ENCODE measurements at places on chromosomes 3 and 15.

DNA sequence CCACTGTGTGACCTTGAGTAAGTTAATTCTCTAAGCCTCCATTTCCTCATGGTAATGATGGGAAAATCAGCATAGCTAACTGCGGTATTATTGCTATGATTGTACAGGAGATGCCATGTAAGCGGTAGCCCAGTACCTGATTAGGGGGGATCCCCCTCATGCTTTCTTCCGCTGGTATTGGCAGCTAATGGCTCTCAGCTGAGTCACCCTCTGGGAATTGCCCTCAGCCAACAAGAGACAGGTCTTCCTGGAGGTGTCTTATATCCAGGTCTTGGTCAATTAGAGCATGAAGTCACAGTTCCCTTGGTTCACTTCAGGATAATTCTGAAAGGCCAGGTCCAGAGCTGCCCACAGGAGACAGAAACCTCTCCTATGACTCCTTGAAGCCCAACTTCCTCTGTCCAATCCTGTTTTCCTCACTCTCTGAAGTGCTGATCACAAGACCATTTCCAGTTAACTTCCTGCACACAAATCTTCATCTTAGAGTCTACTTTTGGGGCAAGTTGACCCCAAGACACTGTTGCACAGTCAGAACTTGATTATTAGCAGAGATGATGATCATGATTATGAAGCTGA, 724.7 kb upstream of the ZNF385D start:
- DNase-seq, result no peak

DNA sequence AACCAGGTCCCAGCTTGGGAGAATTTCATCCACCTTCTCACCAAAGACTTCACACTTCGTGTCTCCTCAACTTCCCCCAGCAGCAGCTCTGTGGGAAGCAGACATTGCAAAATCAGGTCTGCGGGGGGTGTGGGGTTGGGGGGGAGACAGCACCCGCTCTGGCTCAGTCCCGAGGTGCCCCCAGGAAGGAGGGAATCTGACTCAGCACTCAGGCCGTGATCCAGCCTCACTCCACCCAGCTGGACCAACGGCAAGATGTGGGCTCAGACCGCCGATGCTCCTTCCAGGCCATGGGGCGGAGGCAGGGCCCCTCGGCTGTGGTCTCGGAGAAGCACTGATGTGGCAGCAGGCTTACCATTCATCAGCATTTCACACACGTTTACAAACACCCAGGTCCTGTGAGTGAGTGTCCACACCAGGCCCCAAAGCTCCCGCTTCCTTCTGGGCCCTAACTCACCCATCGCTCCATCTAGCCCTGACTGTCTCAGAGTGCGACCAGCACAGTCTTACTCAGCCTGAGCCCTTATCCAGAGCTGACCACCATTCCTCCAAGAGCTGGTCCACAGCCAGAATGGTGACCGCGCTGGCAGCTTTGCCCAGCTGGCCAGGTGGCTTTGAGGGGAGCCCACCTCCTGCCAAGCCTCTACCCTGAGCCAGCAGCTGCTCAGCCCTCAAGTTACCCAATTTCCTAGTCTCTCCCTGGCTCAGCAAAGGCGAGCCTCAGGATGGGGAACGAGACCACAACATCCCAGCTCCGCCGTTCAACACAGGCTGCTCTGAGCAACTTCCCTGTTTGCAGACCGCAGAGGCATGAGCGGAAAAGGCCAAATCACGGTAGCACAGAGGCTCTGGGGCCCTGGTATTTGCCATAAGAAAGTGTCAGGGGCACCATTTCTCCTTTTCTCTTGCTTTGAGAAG, 3.3 kb downstream of the STAB1 start:
- DNase-seq, result no peak

DNA sequence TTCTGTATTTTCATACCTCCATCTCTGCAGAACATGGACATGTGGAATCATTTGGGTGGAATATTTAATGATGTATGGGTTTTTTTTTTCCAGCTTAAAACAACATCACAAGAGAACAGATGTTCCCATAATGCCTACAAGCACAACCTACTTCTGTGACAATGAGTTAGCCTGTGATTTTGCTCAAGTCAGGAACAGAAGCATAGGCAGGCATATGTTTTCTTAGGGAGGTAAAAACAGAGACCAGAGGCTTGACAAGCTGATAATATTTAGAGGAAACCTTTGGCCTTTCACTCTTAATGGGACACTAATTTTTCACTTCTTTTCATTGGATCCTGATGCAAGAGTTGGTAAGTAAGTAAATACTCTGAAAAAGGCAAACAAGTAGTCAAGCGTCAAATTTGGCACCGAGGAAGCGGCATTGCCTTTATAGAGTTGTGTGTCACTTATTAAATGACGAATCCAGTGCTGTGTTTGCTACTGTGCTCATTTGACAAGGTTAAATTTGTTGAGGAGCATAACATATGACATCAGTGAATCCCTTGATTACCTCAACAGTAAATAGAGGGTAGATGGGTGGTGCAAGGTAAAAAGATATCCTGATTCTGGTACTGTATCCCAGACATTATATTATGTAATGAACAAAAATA, 66.7 kb upstream of the RBMS3 start:
- DNase-seq, result no peak

DNA sequence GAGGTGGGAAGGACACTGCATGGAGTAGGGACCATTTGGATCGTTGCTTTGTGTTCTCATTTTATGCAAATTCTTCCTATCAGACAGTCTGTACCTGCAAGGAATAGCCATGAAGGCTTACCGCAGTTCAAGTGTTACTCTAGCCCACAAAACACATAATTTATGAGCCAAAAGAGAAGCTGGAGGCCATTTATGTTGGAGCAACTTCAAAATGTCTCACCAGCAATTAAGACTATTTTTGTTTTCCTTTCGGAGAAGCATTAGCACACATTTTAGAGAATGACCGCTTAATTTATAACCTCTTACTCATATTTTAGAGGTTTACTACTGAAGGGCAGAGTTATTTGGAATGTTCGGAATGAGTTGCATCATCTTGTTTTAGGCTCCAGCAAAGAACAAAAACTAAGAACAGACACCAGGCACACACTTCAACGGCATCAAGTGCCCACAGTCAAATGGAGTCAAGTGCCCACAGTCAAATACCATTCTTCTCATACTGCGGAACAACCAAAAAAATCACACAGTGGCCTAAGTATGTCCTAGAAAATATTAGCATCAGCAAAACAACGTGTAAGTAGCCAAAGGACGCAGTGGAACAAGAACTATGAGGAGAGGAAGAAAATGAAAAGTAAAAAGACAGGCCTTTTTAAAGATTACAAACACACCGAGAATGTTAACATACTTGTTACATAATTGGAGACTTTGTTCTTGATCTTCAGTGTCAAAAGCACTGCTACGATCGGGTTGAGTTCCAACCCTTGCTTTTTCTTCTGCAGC, 17.5 kb upstream of the GOLGA8J start:
- no peak for DNase-seq

- peak; percentile 71 for DNase-seq
Observed at GRCh38 chr3:15647611-15648167, 46.1 kb downstream of the BTD start.

GRCh38 chr3:29203851-29204250, 77.0 kb upstream of the RBMS3 start:
- no peak for DNase-seq

DNA sequence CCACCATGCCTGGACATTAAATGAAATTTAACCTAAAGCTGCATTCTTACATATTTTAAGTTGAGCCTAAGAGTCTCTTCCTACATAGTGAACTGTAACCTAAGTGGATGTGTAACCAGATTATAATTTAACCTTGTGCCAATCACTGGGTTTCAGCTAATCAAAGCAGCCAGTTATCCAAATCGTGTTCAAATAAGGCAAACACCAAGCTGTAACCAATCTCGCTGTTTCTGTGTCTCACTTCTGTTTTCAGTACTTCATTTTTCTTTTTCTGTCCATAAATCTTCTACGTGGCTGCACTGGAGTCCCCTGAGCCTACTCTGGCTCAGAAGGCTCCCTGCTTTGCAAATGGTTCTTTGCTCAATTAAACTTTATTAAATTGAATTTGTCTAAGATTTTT, 186.1 kb upstream of the CNTN6 start:
- DNase-seq, result no peak

DNA sequence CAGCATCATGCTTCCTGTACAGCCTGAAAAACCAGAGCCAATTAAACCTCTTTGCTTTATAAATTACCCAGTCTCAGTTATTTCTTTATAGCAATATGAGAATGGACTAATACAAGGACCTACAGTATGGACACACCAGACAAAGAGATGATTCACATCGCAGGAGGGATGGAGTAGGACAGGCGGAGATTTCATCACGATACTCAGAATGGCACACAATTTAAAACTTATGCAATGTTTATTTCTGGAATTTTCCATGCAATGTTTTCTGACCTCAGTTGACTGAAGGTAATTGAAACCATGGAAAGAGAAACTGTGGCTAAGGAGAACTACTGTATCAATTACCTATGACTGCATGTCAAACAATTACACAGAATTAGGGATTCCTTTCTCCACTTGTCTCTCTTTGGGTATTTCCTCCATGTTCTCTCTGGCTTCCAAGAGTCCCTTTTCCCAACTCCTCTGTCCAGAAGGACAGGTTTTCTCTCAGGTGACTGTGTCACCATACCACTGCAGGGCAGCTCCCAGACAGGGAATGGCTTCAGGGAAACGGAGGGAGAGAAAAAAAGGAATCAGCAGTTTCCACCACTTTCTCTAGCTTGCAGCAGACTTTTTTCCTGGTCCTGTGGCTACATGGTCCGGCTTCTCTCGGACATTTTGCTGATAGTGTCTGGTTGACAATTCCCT, 3.0 kb upstream of the ANO10 start:
- DNase-seq, result no peak

- DNase-seq, result no peak
Observed at GRCh38 chr15:81279621-81280485, 44.1 kb downstream of the STARD5 start.

- no peak for DNase-seq
Observed at GRCh38 chr15:99493461-99493860, 72.3 kb upstream of the MEF2A start.

- no peak for DNase-seq
Observed at GRCh38 chr3:189186101-189186500, 14.3 kb downstream of the TPRG1 start.

DNA sequence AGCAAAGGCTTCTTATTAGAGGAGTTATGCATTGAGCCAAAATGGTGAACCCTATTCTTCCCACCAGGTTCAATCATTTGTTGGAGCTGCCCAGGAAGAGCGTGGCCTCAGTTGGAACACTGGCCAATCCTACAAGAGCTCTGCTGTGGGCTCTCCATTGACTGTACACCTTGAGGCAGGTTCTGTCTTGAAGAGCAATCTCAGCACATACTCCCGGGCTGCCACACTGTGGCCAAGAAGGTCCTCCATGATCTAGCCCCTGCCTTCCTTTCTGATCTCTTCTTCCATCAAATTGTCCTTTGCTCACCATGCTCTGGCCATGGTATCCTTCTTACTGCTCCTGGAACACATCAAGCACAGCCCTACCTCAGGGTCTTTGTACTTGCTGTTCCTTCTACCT, 5.7 kb upstream of the SUMF1 start:
- DNase-seq, result no peak

- no peak for DNase-seq
Observed at GRCh38 chr15:50227076-50227475, 38.5 kb downstream of the HDC start.

DNA sequence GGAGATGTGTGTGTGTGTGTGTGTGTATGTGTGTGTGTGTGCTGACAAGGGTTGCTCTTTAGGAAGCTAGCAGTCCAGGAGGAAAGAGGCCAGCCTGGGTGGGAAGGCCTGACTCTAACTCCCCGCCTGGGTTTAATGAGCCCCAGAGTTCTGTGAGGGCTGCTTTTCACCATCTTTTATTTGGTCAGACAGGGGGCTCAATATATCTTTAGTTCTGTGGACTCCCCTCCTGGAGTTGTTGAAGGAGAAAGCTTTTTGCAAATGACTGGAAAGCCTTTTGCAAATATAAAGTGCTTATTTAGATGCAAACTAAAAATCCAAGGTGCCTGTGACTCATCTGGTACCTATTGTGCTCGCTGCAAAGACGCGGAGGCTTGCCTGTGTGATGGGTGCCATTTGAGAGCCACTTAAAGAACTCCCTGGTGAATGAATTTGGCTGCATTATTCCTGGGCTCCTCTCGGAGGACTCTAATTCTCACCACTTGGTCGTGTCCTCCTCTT, 24.5 kb downstream of the DRD3 start:
- no peak for DNase-seq

DNA sequence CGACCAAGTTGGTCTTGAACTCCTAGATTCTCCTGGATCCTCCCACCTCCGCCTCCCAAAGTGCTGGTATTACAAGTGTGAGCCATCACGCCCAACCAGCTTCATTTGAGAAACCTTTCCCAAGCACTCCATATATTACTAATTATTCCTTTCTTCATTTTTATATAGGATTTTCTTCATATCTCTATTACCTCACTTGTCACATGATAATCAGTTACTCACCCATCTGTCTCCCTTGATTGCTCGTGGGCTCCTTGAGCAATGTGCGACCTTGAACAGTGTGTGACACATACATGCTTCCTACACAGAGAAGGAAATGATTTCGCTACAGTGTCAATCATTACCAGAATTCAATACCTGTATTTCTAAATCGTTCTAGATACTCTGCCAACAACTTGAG, 110.7 kb upstream of the C2CD4B start:
- no peak for DNase-seq

DNA sequence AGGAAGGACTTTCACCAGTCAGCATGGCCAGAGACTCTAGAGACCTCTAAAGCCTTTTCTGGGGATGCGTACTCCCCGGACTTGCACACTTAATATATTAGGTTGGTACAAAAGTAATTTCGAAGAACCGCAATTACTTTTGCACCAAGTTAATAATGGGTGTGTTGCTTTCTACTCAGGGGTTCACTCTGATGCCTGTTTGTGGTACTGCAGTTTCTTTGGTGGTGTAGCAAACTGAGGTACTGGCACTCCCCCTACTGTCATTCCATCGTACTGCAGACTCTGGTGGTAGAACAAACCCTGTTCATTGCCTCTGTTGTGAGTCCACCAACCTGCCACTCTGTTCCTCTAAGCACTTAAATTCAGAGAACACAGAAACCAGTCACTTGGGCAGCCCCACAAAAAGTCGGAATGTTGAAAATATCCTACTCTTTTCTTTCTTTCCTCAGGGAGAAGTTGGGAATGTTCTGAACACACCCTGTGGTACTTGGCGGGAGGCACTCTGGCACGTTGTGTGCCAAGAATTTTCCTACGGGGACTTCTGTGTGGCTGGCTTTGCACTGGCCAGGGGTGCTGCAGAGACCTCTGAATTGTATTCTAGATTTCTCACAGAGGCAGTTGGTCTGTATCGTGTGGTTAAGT, 46.3 kb downstream of the GABRG3 start:
- DNase-seq, result peak; percentile 64

GRCh38 chr3:55877703-55878102, 390.6 kb upstream of the WNT5A start:
- DNase-seq, result no peak

GRCh38 chr3:24343084-24343783, 151.4 kb downstream of the THRB start:
- no peak for DNase-seq

- no peak for DNase-seq
Observed at GRCh38 chr3:50737906-50738598, 63.3 kb downstream of the DOCK3 start.

DNA sequence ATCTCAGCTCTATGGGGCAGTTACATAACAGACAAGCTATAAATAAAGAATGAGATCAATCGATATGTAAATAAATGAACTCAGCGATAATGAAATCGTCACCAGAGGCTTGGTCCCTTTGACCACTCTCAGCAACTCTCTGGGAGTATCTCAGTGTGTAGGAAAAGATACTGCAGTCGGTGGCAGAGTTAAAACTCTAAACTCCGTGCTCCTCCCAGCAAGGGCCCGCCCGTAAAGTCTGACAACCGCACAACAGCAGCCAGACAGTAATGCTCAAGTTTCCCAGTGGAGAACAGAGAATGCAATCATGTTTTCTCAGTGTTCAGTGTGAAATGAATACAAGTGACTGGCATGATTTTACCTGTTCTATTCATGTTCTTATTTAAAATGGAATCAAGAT, 28.3 kb upstream of the IGF1R start:
- DNase-seq, result no peak

Data from GM13976 (cell line).